ENCODE measurements at places on chromosomes 5 and 9.

- peak; percentile 48 for DNase-seq
These were observed 2.8 kb downstream of the RXRA start for GRCh38 chr9:134328841-134329575.

GRCh38 chr5:143870871-143871632 lies 59.1 kb downstream of the HMHB1 start:
- no peak for DNase-seq

- DNase-seq, result no peak
These were observed 449 bp upstream of the PCSK5 start for GRCh38 chr9:75889977-75890471.

DNA sequence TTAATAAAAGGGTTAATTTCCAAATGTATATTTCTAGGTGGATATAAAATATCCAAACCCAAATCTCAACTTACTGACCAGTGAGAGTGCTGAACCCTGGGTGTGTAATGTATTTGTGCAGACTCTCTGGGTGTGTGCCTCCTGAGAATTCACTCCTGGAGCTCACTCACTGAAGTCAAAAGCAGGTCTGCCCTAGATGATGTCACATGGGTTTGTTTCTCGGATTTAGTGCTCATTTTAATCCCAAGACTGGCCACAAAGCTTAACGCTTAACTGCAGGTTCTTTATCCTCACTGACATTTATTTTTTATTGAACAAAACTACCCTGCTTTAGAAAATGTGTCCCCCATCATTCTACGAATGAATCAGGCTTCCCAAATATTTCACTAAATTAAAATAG lies 179.4 kb downstream of the PPP2R2B start:
- DNase-seq, result no peak

DNA sequence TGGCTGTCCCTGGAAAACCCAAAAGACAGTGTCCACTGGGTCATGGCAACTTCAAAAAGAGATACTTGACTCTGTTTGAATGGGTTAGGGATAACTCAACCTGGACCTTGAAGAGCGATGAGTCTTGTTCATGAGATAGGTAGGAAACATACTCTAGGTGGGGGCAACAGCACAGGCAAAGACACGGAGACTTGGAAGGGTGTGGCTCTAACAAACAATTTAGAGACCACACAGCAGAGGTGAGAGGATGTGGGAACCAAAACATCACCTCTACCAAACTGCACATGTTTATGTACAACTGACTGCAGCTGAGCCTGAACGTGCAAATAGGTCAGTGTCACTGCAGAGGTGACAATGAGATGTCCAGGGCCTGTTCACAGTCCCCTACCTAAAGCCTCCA lies 247.7 kb upstream of the ADRA1B start:
- DNase-seq, result no peak

- DNase-seq, result no peak
These were observed 21.4 kb downstream of the PTPN3 start for GRCh38 chr9:109476642-109477257.

- no peak for DNase-seq
These were observed 782.4 kb upstream of the WWC1 start for GRCh38 chr5:167509076-167509475.

DNA sequence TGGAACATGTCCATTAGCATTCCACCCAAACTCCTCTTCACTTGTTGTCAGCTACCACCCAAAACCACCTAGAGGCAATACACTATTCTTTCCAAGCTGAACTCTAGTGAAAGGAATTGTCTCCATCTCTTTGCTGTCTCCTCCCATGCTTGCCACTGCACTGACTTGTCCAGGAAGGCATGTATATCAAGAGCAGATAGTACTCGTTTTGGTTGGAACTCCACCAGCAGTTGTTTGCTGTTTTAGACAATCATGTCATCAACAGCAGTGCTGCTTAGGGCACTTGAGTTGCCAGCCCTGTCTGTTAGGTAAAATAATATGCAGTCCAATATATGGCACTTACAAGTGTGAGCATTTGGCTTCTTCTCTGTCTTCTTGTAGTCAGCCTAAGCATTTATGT lies 80.0 kb upstream of the SAP30L start:
- no peak for DNase-seq

DNA sequence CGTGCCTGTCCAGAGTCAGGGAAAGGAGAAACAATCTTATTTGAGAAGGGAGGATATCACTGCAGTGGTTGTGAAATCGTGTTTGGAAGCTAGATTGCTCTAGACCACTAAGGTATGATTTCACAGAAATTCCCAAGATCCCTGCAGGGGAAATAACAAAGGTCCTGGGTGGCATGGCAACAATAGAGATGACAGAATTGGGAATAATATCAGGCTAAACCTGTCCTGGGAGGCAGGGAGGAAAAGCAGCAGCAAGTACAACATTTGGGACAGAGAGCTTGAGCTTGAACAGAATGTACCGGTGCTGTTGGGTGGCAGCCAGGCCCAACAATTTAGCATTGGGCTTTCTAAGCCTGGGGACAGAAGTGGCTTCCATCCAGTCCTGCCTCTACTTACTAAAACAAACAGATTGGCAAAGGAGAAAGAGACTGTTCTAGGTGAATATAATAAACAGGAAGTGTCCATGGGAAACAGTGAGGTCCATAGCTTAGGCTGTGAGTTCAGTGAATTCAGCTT lies 17.0 kb upstream of the ARHGAP26 start:
- no peak for DNase-seq

- peak; percentile 40 for DNase-seq
These were observed 237.4 kb downstream of the GOLPH3 start for GRCh38 chr5:31936683-31937082.

DNA sequence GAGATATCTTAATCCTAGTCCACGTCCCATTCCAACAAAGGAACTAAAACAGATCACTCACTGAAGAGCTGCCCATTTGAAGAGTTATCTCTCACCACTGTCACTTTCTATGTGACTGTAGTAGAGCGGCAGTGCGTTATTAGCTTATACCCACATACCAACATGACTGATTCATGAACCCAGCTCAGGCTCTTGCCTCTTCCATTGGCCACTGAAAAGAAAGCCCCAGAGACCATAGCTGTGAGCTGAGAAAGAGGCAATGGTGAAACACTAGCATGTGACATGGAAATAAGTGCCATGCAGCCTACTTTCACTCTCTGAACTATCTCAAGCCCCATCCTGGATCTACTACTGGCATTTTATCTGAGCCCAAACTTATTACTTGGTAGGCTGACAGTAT lies 151.7 kb upstream of the MOCS2 start:
- DNase-seq, result no peak

DNA sequence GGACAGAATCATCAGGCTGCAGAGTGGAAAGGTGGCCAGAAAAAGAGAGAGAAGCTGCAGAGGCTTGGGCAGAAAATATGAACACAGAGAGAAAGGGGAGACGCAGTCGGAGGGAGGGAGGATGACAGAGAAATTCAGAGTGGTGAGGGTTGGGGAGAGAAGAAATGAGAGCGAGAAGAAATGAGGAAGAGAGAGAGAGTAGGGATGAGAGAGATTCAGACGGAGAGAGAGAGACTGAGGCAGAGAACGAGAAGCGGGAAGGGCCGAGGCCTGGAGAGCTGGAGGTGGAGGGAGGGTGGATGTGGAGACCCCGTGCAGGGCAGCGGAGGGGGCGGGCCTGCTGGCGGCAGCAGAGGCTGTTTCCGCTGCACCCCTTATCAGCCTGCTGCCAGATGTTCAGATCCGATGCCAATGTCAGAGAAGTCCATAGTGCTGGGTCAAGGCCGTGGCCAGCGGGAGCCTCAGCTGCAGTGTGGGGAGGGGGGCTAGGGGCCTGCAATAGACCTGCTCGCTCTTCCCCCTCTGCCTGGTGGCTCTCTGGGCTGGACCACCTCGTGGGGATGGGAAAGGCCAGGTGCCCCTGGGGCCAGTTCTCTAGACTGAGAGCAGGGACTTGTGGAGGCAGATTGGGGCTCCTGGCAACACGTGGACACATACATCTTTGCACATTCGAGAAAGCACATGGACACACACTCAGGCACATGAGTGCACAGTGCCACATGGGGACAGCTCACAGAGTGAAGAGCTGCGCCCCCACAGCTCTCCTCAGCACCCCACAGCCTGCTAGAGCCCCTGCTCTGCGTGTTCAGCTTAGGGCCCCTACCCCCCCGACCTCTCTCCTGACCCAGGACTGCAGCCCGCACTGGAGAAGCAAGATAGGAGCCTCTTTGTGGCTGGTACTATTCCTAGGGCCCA lies 4.9 kb upstream of the NR5A1 start:
- peak; percentile 17 for DNase-seq

GRCh38 chr5:9927106-9927505 lies 297.0 kb upstream of the TAS2R1 start:
- no peak for DNase-seq

GRCh38 chr5:93423300-93423699 lies 157.7 kb downstream of the NR2F1-AS1 start:
- DNase-seq, result no peak

- DNase-seq, result no peak
These were observed 3.1 kb downstream of the EGFL7 start for GRCh38 chr9:136665704-136666371.

DNA sequence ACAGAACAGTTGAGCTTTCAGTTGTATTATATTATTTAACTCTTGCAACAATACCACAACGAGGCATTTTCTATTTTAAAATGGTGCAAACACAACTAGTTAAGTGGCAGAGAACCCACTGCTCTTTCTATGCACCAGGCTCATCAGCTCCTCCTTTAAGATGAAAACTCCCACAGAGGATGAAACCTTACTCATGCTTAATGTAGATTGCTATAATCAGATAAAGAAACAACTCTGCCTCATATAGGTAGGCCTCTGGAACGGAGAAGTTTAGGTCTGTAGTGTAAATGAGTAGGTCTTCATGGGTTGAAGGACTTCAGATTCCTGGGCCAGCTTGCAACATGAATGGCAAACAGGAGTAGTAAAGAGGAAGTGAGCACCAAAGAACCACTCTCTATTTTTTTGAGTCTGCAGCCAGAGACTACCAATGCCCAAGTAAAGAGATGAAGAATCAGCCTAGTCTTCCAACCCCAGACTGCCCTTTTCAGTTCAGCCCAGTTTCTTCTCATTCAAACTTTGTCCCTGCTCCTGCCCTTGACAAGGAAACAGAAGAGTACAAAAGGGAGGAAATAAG lies 33.9 kb downstream of the HACD4 start:
- DNase-seq, result no peak

DNA sequence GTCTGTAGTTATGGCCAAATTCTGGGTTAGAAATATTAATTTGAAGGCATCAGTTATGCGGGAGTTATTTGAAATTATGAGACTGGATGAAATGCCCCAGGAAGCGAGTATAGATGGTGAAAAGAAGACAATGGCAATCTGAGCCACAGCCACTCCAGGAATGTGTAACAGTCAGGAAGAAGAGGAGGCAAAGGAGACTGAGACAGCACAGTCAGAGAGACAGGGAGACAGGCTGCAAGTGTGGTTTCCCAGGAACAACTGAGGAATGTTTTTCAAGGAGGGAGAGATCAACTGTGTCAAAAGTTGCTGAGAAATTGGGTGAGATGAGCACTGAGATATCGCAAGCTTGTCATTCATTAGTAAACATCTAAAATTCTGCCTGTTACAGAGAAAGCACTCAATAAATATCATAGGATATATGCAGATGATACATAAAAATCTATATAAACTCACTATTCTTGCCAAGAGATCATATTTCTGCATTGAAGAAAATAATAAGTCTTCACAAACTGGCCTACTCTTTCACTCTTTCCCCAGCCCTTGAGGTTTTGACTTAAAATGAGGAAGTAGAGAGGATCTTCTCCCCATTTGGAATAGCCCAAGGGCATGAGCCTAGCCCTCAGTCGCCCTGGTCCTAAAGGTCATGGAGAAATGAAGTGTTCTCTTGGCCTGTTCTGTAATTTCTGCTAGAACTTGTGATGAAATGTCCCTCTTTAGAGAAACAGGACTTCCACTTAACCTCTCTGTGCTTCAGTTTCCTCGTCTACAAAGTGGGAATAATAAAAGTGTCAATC lies 48.5 kb upstream of the RLN1 start:
- DNase-seq, result no peak

DNA sequence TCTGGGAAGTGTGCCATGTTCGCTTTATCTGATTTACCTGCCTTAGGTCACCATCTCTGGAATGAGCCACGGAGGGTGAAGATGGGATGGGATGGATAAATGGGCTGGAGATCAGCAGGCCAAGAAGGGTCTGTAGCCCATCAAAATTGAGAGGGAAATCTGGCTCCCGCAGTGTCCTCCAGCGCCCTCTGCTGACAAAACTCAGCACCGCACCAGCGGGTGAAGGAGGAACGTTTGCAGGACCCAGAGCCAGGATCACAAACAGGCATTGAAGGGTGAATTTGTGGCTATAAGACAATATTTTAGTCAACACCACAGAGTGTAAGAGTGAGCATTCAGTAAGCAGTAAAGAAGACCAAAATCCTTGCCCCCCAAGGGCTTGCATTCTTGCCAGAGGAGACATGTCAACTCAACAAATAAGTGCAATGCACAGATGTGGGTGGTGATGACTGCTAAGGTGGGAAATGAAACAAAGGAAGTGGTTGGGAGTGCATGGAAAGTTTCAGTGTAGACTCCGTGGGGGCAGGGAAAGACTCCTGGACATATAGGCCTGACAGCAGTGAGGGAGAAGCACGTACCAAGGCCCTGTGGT lies 124.4 kb downstream of the TENT4A start:
- DNase-seq, result no peak

DNA sequence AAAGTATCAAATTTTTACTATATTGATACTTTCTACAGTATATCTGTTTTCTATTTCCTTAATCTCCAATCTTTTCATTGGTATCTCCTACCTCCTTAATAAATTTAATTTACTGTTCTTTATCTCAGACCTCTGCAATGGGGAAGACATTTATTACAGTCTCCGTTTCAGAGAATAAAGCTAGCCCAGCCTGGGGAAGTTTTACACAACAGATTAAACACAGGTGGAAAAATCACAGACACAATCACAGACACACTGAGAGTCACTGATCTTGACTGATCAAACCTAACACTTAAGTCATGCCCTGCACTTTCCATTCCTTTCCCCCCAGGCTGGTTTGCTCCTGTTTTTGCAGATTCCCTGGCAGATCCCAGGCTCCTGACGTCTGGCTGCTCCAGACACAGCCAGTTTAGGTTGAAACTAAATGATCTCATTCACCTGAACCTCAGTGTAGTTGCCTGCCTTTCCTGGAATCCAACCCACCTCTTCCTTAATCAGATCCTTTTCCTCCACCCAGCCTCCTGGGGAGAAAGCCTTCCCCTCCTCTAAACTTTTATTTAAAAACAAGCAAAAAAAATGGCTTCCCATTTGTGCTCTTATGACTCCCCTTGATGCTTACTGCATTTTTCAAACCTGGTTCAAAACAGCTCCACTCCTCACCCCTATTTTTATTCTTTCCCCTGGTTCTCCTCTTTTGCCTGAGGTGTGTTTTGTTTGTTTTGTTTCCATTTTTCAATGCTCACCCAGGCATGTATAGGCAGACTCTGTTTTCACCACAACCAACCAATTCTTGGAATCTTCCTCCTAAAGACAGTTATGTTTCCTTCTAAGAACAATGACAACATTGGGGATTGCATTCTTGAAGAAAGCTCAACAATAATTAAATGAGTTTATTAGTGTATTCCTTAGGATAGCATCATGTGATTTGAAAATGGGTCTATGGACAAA lies 29.5 kb upstream of the OSMR start:
- no peak for DNase-seq

Data from right lung (tissue), 10 donors.